Testis (tissue), 5 donors: ENCODE measurements at places on chromosomes 6 and 20. TPM values are rescaled to one million over a fixed set of nuclear protein-coding genes. Genes with fewer than 3 reads are reported as not detected.

- H3K4me3 ChIP-seq: no peak overlapping the region
- no peaks in the 10 kb centered on the region for H3K27me3 ChIP-seq
- no peaks in the 10 kb centered on the region for H3K36me3 ChIP-seq
- no peak overlapping the region for H3K27ac ChIP-seq
- H3K4me1 ChIP-seq: no peaks in the 10 kb centered on the region
Observed at GRCh38 chr6:49305010-49305409, 158.0 kb downstream of the MMUT start.

DNA sequence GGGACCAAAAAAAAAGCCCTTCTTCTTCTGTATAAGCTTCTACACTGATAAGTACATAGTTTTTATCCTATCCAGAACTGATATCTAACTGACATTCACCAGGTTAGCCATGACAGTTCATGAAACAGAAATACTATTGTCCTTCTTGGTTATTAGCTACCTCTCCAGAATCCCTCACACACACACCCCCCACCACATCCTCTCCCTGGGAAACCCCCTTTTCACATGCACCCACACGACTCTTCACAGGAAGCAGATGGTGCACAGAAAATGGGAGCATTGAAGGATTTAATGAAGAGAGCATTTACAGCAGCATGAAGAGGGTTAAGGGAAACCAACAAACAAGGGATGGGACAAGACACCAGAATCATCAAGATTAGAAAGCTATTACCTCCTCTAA lies 88.9 kb downstream of the FHL5 start:
- no peaks in the 10 kb centered on the region for H3K36me3 ChIP-seq
- DNase-seq: no peak
- no peaks in the 10 kb centered on the region for H3K4me1 ChIP-seq
- H3K27ac ChIP-seq: no peak overlapping the region

DNA sequence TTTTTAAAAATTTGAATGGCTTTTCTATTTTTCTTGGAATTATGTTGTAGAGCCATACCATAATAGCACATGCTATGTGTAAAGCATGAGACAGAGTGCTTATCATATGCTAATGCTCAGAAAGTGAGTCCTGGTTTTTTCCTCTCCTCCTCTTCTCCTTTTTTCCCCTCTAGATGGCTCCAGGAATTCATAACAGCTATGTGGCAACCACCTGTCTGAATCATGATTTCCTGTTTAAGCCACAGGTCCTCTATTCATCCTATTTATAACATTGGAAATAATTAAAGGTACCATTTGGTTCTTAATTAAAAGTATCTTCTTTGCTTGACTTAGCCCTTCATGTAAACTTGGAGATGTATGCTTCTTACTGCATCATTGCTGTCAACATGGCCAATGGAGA lies 260.0 kb upstream of the MAP3K7 start:
- H3K27me3 ChIP-seq: no peaks in the 10 kb centered on the region
- H3K4me1 ChIP-seq: no peaks in the 10 kb centered on the region
- no peak overlapping the region for H3K27ac ChIP-seq
- no peak for DNase-seq

VNN1 gene
- 0.37 TPM for total RNA-seq

DNA sequence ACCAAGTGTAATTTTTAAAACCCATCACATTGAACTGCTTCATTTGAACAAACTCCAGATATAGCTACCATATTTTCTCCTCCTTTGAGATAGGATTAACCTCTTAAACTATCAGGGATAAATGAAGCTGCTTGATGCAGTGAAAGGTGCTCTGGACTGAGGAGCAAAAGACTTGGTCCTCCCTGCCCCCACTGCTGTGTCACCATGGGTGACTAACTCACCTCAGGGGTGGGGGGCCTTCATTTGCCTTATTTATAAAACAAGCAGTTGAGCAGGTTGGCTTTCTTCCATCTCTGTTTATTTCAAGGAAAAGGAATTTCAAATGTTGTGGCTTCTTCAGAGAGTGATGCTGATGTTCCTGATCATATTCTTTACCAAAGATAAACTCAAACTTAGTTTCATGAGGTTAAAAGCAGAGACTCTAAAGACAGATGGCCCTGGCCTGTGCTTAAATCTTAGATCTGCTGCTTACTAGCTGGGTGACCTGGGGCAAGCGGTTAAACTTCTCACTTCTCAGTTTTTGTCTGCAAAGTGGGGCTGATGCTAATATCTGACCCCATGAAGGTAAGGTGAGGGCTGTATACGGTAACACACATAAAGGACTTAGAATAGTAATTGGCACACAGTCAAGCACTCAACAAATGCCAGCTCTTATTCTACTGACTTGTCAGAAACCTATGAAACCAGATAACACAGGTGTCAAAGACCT lies 50.5 kb downstream of the FHL5 start:
- no peak overlapping the region for H3K27ac ChIP-seq
- no peaks in the 10 kb centered on the region for H3K36me3 ChIP-seq
- H3K27me3 ChIP-seq: no peaks in the 10 kb centered on the region
- DNase-seq: no peak
